Pancreas (tissue), 10 donors: ENCODE measurements at places on chromosomes 4 and X. TPM values are rescaled to one million over a fixed set of nuclear protein-coding genes. Genes with fewer than 3 reads are reported as not detected.

DNA sequence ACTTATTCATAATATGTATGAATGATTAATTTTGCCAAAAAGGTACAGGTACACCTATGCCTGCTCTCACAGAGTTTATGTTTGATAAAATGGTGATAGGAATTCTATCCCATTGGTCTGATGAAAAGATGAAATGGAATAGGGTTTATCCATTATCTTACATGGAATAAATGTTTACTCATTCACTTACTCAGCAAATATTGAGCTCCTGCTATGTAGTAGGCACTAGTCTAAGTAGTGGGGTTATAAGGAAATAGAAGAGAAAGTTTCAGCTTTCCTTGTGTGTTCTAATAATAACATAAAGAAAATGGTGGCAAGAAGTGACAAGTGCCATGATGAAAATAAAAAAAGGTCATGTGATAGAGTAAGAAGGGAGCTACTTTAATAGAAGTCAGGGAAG, 12.4 kb upstream of the SLC10A7 start:
- H3K36me3 ChIP-seq: no peaks in the 10 kb centered on the region
- H3K4me3 ChIP-seq: no peak overlapping the region
- no peak overlapping the region for H3K27ac ChIP-seq
- H3K27me3 ChIP-seq: no peaks in the 10 kb centered on the region
- H3K4me1 ChIP-seq: no peaks in the 10 kb centered on the region
- DNase-seq: no peak

- no peaks in the 10 kb centered on the region for H3K4me1 ChIP-seq
- no peak for DNase-seq
- no peaks in the 10 kb centered on the region for H3K27me3 ChIP-seq
- H3K36me3 ChIP-seq: no peaks in the 10 kb centered on the region
- no peak overlapping the region for H3K4me3 ChIP-seq
These were observed 51.2 kb downstream of the TENM3 start for GRCh38 chr4:182294451-182294850.

DNA sequence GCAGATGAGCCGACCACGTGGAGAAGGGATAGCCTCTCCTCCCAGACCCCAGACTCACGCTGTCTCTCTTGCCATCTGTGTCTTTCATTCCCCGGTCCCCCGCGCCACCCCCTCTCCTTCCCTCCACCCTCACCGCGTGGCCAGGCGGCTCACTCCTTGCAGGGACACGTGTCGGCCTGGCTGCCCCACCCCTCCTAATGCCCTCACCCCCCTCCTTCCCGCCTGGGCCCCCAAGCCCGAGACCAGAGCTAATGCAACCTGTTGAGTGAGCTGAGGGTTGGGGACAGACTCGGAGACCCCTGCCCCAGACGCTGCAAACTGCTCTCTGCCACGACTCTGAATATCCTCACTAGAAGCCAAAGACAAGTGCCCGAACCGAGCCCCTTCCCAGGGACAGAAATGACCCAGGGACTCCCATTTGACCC, 1.8 kb downstream of the SLC38A5 start:
- no peak overlapping the region for H3K27ac ChIP-seq
- H3K4me1 ChIP-seq: no peaks in the 10 kb centered on the region
- H3K4me3 ChIP-seq: peak overlapping the region; percentile 41
- DNase-seq: peak; percentile 62

Gene RBM46
- not detected for total RNA-seq

Gene SYP
- total RNA-seq: 9.8 TPM

Gene P2RY8
- 0.42 TPM for total RNA-seq

GRCh38 chr4:13548984-13549546, 4.8 kb upstream of the NKX3-2 start:
- no peaks in the 10 kb centered on the region for H3K36me3 ChIP-seq
- H3K27ac ChIP-seq: no peak overlapping the region
- peaks cover 15% of the 10 kb centered on the region for H3K27me3 ChIP-seq
- peak; percentile 94 for DNase-seq
- H3K4me3 ChIP-seq: peak overlapping the region; percentile 34

DNA sequence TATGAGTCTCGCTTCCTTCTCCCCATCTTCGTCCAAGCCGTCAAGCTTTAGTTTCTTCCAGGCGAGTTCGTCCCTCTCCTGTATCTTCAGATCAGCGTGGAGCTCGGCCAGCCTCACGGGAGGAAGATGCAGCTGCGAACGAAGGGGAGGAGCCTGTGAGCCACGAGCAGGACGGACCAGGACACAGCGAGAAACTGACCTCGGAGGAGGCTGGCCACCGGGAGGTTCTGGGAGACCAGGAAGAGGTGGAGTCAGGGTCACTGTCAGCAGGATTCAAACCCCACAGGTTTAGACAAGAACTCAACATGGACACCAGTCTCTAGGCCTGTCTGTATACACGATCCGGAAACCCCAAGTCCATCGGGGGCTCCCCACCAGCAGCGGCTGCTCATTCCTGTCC, 7.3 kb downstream of the LRPAP1 start:
- H3K4me1 ChIP-seq: peaks cover under 1% of the 10 kb centered on the region
- peaks cover 23% of the 10 kb centered on the region for H3K36me3 ChIP-seq
- H3K27ac ChIP-seq: no peak overlapping the region
- no peak for DNase-seq
- no peaks in the 10 kb centered on the region for H3K27me3 ChIP-seq

Gene S100P
- total RNA-seq: not detected
